ENCODE measurements at places on chromosomes 3 and 15. TPM values are rescaled to one million over a fixed set of nuclear protein-coding genes. Genes with fewer than 3 reads are reported as not detected.
A peak's percentile ranks its signal among the peaks of the same experiment; 100 is the strongest.

Gene ACAN
- not detected for total RNA-seq

DNA sequence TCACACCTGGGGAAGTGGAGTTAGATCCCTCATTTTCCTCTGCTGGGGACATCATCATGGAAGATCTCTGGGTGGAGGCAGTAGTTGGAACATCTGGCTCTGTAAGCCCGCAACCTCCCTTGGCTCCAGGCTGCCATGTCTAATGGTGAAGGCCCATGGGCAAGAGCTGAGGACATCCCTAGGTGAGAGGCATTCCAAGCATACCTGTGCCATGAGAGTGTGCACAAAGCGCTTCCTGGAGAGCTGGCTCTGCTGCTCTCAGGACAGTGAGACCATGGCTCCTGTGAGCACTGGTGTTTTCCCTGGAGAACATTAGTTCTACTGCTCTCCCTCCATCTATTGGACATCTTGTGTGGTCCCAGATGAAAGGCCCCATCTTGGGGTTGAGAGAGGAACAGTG, 7.7 kb downstream of the MAPKAPK3 start:
- H3K27ac ChIP-seq: peak overlapping the region; percentile 95
- H3K4me3 ChIP-seq: peak overlapping the region; percentile 72
- no peak for DNase-seq
- H3K4me1 ChIP-seq: peaks cover 79% of the 10 kb centered on the region
- no peaks in the 10 kb centered on the region for H3K27me3 ChIP-seq

- no peak overlapping the region for H3K4me3 ChIP-seq
- DNase-seq: no peak
- peak overlapping the region; percentile 91 for H3K27ac ChIP-seq
- peaks cover 90% of the 10 kb centered on the region for H3K4me1 ChIP-seq
- H3K36me3 ChIP-seq: peaks cover 57% of the 10 kb centered on the region
These were observed 372.4 kb downstream of the FOXP1 start for GRCh38 chr3:71211083-71211482.

DNA sequence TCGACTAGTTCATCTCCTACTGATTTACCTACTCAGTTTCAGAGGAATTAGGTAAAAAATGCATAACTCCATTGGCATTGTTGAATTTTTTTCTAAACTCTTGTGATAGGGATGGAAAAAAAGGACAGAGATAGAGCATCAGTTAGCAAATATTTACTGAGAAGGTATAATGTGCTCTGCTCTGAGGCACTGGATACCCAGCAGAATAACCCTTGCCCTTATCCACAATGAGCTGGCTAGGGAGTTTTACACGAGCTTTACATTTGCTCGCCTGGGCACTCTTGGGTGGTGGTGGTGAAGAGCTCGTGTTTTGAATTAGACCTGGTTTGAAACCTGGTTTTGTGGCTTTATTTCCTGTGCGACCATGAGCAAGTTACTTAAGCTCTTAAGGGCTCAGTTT, 149.6 kb downstream of the RORA start:
- no peak overlapping the region for H3K4me3 ChIP-seq
- peaks cover 2% of the 10 kb centered on the region for H3K4me1 ChIP-seq
- no peaks in the 10 kb centered on the region for H3K36me3 ChIP-seq
- peaks cover 4% of the 10 kb centered on the region for H3K27me3 ChIP-seq
- H3K27ac ChIP-seq: no peak overlapping the region
- no peak for DNase-seq

DNA sequence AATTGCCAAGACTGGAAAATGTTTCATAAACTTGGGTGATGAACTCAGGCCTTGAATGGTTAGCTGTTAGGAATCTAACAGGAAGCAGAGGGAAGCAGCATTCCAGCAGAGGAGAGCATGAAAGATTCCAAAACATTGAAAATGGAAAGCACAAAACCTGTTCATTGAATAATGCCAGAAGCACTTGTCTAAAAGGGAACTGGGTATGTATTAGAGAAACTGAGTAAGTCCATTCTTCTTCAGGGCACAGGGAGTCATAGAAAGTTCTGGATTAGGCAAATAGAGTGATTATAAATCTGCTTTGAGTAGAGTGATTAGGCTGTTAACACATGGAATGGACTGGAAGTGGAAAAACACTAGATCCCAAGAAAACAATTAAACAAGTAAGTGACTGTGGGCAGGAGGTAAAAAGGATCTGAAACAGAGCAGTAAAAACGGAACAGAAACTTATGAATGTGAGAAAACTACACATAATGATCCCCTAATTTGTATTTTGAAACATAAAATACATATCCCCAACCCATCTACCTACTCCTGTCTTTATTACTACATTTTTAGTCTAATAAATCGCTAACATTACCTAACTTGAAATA, 343.4 kb downstream of the TBC1D5 start:
- H3K36me3 ChIP-seq: peaks cover 17% of the 10 kb centered on the region
- no peak overlapping the region for H3K4me3 ChIP-seq
- no peaks in the 10 kb centered on the region for H3K27me3 ChIP-seq

- peaks cover 15% of the 10 kb centered on the region for H3K36me3 ChIP-seq
- no peaks in the 10 kb centered on the region for H3K27me3 ChIP-seq
- H3K4me3 ChIP-seq: peak overlapping the region; percentile 91
These were observed 688 bp downstream of the XPC start for GRCh38 chr3:14177580-14178246.

- H3K4me1 ChIP-seq: no peaks in the 10 kb centered on the region
- H3K4me3 ChIP-seq: no peak overlapping the region
- no peak for DNase-seq
- peaks cover 9% of the 10 kb centered on the region for H3K27me3 ChIP-seq
These were observed 521.0 kb upstream of the MDFIC2 start for GRCh38 chr3:70833239-70833960.

Gene RPL14
- 3,153 TPM for total RNA-seq

Measured in activated naive CD8-positive, alpha-beta T cell treated with anti-CD3 and anti-CD28 coated beads for 36 hours (primary cell).